ENCODE measurements at places on chromosomes 16 and 17. TPM values are rescaled to one million over a fixed set of nuclear protein-coding genes. Genes with fewer than 3 reads are reported as not detected.

The EMC8 gene
- total RNA-seq = 19.8 TPM

The KRT24 gene
- total RNA-seq = not detected

The TMIGD1 gene
- not detected for total RNA-seq

The TP53TG3 gene
- total RNA-seq = not detected
